ENCODE measurements at places on chromosomes 3 and 15. TPM values are rescaled to one million over a fixed set of nuclear protein-coding genes. Genes with fewer than 3 reads are reported as not detected.

DNA sequence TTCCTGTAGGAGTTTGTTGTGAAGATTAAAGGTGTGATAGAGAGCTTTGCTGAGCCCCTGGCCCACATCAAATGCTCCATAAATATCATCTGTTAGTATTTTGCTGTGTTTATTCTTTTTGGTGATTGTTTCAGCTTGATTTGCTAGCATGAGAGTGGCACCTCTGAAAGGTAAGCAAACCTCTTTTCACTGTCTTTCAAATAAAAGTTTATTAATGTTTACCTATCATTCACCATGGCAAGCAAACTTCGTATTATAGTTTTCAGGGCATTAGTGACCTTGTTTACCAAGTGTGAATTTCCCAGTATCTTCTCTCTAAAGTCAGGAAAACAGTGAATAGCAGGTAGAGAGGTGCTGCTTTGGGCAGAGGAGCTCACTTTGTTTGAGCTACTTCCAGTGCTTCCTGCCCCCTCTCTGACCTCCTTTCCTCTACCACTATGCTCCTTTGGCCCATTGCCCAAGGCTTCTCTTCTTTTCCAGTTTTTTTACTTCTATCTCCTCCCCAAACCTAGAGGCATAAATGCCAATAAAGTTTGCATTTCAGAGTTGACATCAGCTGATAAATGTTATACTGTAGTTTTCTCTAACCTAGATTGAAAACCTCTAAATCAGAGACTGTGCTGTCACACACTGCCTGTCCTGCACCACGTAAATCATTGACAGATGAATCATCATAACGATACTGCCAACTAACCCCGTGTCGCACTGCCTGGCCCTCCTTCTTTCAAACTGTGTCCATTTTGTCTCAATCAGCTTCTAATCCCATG is 569.0 kb downstream of the TUSC7 start:
- H3K4me1 ChIP-seq = peaks cover 14% of the 10 kb centered on the region
- H3K27me3 ChIP-seq = no peaks in the 10 kb centered on the region
- H3K36me3 ChIP-seq = no peaks in the 10 kb centered on the region
- no peak overlapping the region for H3K4me3 ChIP-seq
- peak overlapping the region; percentile 43 for H3K27ac ChIP-seq
- DNase-seq = peak; percentile 77

Gene SCAP
- total RNA-seq = 56.6 TPM

DNA sequence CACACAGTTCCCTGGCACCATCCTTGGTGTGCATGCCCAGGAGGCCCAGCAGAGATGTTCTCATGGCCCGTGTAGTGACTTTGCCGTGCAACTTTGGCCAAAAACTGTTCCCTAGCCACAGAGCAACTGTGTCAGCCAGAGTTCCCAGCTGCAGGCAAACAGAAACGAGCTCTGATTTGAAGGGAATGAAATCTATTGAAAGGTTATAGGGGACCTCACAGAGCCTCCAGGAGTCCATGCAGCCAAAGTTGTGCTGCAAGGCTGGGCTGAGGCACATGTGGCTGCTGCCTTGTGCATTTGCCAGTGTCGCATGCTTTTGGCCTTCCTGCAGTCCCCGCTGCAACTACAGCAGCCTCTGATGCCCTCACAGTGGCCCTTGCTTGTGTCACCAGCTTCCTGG is 70.5 kb downstream of the PLXNA1 start:
- no peak overlapping the region for H3K4me3 ChIP-seq
- H3K4me1 ChIP-seq = no peaks in the 10 kb centered on the region
- no peak for DNase-seq
- no peak overlapping the region for H3K27ac ChIP-seq
- no peaks in the 10 kb centered on the region for H3K27me3 ChIP-seq
- H3K36me3 ChIP-seq = no peaks in the 10 kb centered on the region

GRCh38 chr3:71218508-71218907 is 365.0 kb downstream of the FOXP1 start:
- H3K4me1 ChIP-seq = no peaks in the 10 kb centered on the region
- H3K36me3 ChIP-seq = no peaks in the 10 kb centered on the region
- H3K27me3 ChIP-seq = no peaks in the 10 kb centered on the region
- DNase-seq = no peak

GRCh38 chr3:23071758-23072157 is 131.4 kb upstream of the UBE2E2 start:
- H3K36me3 ChIP-seq = no peaks in the 10 kb centered on the region
- no peaks in the 10 kb centered on the region for H3K27me3 ChIP-seq
- no peak for DNase-seq

Gene TIGIT
- total RNA-seq = not detected

Gene WDR73
- 21.1 TPM for total RNA-seq

DNA sequence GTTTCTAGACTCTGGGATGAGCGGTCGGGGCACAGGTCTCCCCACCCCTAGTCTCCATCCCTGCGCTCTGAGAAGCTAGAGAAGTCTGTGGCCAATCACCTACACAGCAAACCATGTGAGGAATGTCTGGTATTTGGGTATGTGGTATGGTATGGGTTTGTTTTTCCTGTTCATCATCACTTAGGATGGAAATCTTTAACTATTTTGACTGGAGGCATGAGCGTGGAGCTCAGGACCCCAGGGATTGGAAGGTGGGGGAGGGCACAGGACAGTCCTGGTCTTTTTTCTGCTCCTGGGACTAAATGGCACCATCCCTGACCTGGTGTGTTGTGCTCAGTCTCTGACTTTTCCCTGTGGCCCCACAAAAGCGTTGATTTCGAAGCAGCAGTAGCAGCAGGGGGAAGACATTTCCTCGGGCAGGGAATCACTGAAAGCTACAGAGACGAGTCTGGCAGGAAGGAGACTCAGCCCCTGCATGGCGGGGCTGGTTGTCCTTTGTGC is 191.7 kb upstream of the TPM1 start:
- no peaks in the 10 kb centered on the region for H3K36me3 ChIP-seq
- DNase-seq = no peak
- H3K4me3 ChIP-seq = no peak overlapping the region

Gene GP9
- total RNA-seq = not detected

DNA sequence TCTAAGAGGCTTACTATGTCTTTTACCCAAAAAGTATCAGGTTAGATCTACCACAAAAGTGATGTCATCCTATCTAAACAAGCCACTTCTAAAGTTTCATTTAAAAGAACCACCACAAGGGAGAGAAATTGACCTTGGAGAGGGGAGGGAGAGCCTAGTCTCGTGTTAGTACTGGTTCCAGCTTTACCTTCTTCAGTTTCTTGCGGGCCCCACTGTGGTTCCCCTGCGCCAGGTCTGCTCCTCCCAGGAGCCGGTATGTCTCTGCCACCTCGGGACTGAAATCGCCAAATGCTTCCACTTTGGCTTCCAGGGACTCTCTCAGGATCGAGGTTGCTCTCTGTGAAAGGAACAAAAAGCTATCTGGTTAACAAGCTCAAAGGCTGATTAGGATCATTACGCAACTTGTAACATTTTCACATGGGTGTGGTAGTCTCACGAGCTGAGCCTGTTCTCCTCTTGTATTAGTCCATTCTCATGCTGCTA is 51.1 kb downstream of the SYNM start:
- H3K36me3 ChIP-seq = no peaks in the 10 kb centered on the region
- no peak overlapping the region for H3K4me3 ChIP-seq
- H3K27me3 ChIP-seq = no peaks in the 10 kb centered on the region
- no peak overlapping the region for H3K27ac ChIP-seq

Gene RTP3
- total RNA-seq = not detected

Gene TEX55
- not detected for total RNA-seq

Measured in body of pancreas (tissue), 4 donors.